Omental fat pad (tissue), 4 donors: ENCODE measurements at places on chromosomes 2 and 18.

DNA sequence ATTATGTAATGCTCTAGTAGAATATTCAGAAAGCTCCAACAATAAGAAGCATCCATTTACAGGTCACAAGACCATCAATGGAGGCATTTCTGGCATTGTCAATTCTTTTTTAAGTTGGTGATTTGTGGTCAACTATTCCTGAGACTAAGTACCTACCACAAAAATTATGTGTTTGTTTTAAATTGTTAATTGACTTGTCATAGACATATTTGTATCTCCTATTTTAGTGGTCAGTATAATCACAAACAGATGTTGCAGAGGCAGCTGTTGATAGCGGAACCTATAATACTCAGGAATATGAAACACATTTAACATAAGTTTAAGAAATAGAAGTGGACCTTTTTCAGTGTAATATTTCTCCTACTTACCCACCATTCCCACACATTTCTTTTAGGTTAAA lies 430.1 kb downstream of the CCDC85A start:
- no peak for DNase-seq

DNA sequence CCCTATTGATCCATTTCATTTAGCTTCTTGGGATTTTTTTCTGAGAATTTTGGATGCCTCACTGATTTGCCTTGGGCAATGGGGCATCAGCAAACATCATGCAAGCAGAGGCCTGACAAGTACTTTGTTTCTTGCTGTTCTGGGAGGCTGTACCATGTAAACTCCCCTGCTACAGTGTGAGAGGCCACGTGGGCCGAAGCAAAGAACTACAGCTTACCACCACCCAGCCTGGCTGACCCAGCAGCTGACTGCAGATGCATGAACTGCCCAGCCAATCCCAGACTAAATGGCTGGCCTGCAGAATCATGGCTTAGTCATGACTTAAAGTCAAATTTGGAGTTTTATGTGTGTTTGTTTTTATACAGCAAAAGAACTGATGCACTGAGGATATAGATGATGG lies 579.9 kb downstream of the CNTNAP5 start:
- DNase-seq, result no peak

DNA sequence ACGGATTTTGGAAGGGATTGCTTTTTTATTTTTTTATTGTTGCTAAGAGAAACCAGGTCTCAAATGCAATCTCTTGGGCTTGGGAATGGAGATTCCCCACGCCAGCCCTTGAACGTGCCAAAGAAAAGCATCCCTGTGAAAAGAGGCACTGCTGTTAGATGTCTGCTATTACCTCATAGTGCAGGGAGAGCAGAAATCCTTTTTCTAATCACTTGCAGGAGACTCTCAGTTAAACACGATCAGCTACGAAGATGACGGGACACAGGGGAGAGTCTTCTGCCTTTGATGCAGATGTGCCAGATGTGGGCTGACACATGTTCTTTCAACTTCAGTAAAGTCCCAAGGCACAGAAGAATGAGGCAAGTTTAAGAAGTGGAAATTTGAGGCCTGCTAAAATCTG lies 381.6 kb upstream of the TRIB2 start:
- DNase-seq, result no peak

DNA sequence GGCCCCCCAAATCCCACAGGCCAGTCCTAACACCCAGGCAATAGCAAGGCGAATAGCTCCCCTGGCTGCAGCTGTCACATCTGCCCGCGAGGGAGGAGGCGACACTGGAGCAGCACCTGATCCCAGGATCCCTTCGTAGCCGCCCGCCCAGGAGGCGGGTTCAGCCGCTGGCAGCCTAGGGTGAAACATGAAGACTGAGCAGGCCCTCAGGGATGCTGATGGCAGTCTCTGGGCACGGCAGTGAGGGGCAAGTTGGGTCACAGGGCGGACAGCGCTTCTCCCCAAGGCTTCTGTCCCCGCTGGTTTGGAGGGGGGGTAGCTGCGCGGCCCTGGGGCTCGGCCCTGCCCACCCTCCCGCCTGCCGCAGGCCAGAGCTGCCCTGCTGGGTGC lies 1.9 kb downstream of the DNMT3A start:
- DNase-seq, result no peak

DNA sequence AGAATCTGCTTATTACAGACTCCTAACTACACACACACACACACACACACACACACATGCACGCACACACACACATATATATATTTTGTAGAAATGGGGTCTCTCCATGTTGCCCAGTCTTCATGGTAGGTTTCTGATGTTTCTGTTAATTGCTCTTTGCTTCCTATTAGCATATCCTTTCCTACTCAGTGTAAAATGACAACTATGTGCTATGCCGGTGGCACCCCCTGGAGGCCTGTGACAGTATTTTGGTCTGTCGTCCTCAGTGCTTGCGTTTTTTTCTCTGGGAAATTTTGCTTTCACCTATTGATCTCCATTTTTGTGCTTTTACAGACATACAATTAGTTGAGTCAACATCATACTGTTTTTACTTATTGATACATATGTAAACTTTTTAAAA lies 322.1 kb downstream of the LRRTM1 start:
- no peak for DNase-seq

- DNase-seq, result no peak
Observed at GRCh38 chr2:11128243-11128951, 26.9 kb upstream of the SLC66A3 start.

- DNase-seq, result no peak
Observed at GRCh38 chr2:86476092-86476491, 34.9 kb downstream of the KDM3A start.

DNA sequence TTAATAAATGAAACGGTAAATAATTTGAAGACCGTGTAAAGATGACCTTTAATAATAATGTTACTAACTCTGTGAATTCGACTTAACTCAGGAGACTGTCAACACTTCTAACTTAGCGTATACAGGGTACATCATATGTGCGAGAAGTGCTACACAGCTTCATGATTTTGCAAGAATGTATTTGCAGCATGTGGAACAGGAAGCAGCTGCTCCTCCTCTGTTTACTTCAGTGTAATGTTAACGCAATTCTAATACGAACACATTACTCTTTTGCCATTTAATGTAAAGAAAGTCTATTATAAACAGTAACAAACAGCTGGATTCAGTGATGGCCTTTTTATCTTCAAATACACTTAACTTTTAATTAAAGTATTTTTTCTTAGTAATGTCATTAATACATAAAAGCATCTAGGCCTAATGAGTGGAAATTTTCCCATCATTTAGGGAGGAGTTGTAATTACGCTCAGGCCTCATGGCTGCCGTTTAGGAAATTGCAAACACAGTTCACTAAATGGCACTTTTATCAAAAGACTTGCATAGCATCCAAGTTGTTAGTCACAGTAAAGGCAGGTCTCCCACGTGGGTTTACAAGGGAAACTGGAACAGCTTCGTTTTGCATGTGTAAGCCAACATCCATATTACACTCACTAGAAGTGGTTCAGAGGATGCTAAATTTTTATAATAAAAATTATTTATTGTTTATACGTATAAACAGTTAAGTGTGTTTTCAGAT lies 635.7 kb downstream of the FBXO15 start:
- DNase-seq, result no peak

DNA sequence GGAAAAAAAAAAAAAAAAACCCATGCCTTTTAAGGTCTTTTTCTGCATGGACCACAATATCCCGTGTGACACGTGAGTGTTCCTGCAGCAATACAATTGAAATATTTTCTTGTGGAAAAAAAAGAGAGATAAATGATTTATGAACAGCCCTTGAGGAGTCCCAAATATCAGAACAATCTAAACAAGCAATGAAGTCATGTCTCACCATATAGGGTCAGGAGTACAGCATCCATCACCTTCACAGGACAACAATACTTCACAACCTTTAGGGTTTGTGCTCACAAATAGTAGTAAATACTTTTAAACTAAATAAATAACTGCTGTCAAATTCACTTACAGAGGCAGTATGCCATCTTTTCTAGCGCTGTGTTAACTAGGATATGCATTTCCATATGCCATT lies 87.9 kb downstream of the ZEB2 start:
- DNase-seq, result no peak

- no peak for DNase-seq
Observed at GRCh38 chr2:152861349-152861942, 143.0 kb downstream of the ARL6IP6 start.

DNA sequence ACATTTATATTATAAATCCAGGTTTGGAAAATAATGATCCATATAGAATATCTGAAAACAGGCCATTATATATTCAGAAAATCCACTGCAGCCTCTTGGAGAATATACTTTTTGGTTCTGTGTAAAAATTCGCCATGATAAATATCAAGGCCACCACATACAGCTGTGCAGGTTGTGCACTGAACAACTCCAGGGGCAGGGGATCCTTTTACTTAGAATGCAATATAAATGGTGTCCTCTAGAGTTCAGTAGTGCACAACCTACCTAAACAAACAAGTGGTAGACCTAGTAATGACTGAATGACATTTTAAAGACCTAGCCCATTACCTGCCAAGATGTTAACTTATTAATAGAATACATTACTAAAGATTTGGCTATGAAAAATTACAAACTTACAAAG lies 22.4 kb downstream of the MOGAT1 start:
- no peak for DNase-seq

- no peak for DNase-seq
Observed at GRCh38 chr18:60466677-60467076, 94.1 kb upstream of the MC4R start.

DNA sequence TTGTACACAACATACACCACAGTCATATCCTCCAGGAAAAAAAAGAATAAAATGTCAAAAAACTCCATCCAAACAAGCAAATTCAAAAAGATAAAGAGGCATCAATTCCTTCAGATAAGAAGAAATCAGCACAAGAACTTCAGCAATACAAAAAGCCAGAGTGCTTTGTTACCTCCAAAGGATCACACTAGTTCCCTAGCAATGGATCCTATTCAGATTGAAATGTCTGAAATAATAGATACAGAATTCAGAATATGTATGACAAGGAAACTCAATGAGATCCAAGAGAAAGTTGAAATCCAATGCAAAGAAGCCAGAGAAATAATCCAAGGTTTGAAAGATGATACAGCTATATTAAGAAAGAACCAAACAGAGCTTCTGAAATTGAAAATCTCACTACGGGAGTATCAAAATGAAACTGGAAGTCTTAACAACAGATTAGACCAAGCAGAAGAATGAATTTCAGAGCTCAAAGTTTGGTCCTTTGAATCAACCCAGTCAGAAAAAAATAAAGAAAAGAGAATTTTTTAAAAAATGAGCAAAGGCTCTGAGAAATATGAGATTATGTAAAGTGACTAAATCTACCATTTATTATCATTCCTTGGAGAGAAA lies 80.6 kb downstream of the TRABD2A start:
- DNase-seq, result no peak

- no peak for DNase-seq
Observed at GRCh38 chr2:232698556-232699091, 1.5 kb downstream of the GIGYF2 start.

DNA sequence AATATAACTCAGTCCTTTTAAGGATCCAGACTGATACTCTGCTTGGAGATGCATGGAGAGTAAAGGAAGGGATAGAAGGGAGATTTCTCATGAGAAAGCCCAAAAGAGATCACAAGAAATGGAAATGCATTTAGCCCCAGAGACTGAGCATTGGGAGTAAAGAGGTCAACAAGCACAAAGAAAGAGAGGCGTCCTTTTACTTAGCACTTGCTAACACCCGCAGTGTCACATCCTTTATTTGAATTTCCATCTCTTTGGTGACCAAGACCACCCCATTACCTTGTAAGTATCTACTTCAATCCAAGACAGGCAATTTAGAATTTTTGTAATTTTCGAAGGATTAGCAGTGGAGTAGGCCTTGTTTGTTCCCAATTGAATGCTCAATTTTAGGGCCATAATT lies 111.8 kb upstream of the DCC start:
- no peak for DNase-seq

DNA sequence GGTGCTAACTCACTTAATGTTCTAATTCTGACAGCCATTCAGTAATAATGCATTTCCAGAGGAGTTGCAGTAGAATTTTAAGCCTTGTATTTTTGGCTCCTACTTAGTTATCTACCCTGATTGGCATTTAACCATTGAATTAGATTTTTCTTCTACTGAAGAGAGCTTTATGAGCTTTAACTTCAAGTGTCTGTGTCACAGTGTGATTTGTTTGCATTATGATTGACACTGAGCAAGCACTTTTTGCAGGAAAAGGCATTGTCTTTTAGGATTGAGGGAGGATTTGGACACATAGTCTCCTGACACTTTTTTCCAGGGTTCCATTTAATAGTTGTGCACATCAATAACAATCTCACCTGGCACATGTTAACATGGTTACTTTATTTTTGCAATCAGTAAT lies 26.7 kb downstream of the LYPD6 start:
- DNase-seq, result no peak

DNA sequence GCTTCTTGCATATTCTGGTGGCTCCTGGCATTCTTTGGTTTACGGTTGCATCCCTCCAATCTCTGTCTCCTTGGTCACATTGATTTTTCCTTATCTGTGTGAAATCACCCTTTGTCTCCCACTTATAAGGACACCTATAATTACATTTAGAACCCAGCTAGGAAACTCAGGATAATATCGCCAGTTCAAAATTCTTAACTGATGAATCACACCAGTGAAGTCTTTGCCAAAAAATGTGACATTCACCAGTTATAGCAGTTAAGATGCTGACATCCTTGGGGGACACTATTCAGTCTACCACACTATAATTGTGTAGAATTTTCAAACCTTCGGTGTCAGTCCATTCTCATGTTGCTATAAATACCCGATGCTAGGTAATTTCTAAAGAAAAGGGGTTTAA lies 320.2 kb downstream of the TMX3 start:
- no peak for DNase-seq

GRCh38 chr2:209471037-209471436 lies 47.2 kb downstream of the MAP2 start:
- no peak for DNase-seq

DNA sequence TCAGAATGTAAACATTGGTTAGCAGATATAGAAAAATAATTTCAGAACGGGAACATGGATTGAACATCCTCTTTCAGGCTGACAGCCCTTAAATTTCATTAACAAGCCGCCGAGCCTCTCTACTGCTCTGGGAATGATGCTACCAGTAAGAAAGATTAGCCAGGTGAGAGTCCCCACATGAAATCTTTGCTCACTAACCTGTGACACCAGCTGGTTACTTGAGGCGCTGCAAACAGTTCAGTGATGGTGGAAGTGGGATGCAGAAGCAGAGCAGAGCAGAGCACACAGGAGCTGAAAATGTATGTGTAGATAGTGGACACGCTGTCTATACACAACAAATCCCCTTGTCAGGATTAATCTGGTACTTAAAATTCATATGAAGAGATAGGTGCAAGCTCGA lies 721.1 kb downstream of the DPP10 start:
- DNase-seq, result no peak

DNA sequence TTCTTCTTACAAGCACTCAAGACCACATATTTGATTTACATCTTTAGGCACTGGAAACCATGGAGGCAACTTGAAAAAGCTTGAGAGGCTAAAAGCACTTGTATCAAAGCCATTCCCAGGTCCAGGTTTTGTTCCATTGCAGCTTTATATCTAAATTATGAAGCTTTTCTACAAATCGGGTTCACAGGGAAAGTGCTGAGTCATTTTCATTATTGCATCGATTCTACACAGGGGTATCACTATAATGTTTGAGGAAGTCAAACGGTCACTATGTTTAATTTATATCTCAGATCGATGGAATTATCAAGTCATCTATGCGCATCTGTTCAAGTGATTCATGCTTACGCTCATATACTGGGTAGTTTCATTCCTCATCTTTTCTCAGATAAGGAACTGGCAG lies 118.7 kb downstream of the VWC2L start:
- no peak for DNase-seq
